HuH-7 (cell line): ENCODE measurements at places on chromosomes 1 and 21.

DNA sequence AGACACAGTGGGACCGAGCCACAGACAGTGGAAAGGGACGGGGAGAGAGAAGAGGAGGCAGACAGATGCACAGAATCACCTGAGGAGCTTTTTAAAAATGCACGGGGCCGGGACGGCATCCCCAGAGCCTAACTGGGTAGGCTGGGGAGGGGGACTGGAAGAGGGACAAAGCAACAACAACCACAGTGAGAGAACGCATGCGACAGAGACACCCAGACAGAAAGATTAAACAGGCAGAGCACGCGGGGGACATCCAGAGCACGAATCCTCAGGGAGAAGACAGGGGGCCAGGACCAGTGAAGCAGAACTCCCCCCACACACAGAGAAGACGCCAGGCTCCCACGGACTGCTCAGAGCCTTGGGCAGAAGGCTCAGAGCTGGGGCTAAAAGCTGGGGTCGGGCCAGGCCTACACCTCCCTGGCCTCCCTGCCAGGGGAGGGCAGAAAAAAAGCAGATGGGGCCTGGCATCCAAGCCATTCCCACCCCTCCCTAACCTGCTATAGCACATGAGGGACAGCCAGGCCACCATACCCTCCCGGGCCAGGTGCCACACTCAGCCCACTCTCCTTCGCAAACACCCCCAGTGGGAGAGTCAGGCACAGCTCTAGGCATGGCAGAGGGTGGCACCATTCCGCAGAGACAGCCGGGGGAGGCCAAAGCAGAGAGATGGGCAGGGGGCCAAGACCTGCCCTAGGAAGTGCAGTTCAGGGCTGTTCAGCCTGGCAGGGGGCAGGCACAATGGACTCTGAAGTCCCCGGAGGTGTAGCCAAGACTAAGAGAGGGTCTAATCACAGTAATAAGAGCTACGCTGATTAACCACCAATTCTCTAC is 29.8 kb upstream of the COL16A1 start:
- DNase-seq = no peak

- DNase-seq = no peak
Measured at GRCh38 chr1:23576338-23577055, 17.2 kb upstream of the ID3 start.

DNA sequence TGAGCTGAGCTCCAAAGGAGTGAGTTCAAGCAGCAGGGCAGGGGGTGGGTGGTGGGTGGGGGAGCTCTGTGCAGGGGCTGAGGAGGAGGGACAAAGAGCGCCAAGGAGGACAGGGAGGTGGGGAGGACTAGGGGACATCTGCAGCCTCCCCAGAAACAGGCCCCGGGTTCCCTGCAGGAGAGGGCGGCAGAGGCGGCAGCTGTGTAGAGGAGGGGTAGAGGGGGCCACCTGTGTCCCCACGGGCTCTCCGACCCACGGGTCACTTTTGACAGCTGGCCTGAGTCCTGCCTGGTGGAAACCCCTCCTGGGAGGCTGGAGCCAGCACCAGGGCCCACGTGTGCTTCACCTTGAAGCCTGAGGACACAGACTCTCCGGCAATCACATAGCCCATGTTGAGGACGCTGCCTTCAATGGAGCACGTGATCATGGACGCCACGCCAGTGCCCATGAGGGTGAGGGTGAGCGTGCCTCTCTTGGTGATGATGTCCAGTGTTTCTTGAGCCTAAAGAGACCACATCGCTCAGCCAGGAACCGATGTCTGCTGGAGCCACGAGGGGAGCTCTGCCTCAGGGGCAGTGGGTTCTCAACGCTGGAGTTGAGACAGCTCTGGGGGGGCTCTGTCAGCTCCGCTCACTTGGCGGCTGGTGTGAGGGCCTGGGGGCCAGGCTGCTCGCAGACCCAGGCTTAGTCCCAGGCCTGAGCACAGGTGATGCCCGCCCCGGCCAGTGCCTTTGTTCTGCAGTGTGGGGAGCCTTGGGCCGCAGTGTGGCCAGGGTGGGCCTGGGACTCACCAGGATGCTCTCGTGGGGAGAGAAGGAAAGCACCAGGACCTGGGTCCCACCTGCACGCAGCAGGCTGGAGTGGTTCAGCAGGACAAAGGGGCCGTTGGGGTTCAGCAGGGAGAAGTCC is 6.6 kb upstream of the TMEM52 start:
- DNase-seq = no peak

DNA sequence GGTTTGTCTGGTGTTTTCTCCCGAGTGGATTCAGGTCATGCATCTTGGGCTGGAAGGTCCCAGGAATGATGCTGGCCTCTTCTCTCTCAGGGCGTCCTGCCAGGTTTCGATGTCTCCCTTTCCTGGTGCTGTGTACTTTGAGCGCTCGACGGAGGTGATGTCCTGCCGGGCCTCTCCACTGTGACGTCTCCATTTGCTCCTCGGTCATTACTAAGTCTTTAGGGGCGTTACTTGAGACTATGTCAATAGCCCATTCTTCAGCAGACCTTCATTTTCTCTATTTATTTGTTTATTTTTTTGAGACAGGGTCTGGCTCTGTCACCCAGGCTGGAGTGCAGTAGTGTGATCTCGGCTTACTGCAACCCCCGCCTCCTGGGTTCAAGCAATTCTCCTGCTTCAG is 37.2 kb upstream of the TNFRSF1B start:
- DNase-seq = no peak

DNA sequence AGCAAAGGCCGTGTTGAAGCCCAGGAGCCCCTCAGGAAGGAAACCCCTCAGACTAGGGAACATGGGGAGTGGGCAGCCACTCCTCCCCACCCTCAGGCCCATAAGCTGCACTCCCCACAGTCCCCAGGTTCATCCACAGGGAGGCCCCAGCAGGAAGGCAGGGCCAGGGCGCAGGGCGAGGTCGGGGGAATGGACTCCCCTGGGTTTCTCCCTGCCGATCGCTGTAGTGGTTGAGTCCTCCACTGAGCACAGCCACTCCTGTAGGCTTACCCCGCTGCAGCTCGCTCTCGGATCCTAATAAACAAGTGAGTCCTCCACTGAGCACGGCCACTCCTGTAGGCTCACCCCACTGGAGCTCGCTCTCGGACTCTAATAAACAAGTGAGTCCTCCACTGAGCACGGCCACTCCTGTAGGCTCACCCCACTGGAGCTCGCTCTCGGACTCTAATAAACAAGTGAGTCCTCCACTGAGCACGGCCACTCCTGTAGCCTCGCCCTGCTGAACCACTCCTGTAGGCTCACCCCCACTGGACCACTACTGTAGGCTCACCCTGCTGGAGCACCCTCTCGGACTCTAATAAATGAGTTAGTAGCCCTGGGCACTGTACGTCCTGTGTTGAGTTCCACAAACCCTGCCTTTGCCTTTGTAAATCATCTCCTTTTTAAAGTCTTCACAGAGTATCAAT is 16.2 kb upstream of the COL18A1 start:
- no peak for DNase-seq

DNA sequence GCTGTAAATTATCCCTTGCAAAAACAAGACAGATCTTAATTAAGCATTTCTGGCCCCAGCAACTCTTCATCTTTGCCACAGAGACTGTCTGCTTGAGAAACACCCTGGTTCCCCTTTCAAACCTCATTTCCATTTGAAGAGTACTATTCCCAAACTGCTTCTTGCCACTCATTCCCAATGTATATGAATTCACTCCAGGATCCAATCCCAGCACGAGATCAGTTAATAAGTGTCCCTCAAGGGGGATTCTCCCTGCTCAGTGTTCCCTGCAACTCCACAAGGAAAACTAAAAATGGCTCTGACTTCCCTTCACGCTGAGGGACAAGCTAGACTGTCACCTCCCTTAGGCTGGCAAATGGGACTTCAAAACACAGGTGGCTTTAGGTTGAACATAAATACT is 173.2 kb downstream of the SIPA1L2 start:
- no peak for DNase-seq

DNA sequence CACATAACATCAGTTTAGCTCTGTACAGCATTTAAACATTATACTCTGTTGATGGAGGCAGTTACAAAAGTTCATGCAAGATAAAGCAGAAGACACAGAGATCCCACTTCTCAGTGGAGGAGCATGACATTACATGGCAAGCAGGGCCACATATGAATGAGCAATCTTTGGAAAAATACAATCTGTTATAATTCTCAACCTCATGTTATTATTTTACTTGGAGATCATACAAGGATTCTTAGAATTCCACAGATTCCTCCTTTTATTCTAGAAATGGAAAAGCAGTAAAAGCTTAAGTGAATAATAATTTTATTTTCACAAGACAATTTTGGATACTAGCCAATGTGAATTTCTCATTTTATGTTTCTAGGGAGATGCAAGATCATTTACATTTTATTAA is 66.6 kb downstream of the IFI44 start:
- no peak for DNase-seq

GRCh38 chr21:15539376-15539775 is 190.4 kb upstream of the USP25 start:
- DNase-seq = no peak
